ENCODE measurements at places on chromosomes 3 and 15.

- DNase-seq: no peak
These were observed 116.5 kb upstream of the FAM174B start for GRCh38 chr15:92772061-92772460.

- no peak for DNase-seq
These were observed 78.3 kb upstream of the C15orf39 start for GRCh38 chr15:75123395-75123794.

DNA sequence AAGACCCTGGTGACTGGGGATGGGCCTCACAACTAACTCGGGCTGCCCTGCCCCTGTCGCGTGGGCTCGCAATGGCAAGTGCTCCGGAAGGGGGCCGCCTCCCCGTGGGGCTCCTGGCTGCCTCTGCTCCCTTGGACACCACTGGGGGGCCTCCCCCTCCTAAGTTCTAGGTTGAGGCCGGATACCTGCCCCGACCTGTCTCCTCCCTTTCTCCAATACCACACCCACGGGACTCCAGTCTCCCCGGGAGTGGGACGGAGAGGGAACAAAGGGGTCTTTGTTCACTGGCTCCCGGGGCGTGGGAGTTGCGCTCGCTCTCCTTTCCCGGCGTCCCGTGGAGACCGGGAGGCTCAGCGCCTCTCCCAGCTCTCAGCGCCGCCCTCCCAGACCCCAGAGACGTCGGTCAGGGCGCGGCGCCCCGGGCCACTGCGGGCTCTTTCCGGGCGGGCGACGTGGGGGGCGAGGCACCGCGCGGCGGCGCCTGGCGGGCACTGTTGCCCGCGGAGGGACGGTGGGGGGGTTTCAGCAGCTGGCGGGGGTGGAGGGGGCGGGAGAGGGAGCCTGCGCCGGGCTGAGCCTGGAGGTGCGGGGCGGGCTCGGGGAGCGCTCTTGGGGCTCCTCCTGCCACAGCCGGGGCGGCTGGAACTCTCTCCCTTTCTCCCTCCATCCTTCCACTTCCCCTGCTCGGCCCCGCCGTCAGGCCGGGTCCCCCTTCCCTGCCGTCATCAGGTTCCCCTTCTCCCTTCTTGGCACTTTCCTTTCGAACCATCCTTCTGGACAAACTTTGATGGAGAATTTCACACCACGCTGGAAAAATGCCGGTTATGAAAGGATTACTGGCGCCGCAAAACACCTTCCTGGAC, at the start of gene KCNH8:
KCNH8 (plus strand) TSS at position 606 of the 863 bp plus-strand sequence; CDS start at position 816, 210 bp downstream.
- no peak for DNase-seq

- no peak for DNase-seq
These were observed 252.2 kb downstream of the SHQ1 start for GRCh38 chr3:72595927-72596610.

DNA sequence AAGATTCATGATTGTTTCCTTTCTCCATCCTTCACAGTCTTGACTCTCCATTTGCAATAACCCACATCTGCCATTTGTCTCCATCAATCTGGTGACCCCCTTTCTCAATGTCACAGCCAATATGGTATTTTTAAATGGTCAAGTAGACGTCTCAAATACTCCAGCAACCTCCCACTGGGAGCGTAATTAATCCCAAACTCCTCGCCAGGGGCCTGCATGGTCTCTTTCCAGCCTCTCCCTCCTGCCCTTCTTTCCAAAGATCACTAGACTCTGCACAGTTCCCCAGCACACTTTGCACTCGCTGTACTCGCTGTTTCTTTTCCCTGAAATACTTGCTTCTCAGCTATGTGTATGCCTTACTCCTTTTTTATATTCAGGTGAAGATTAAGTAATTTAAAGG, 115.3 kb downstream of the PLCH1 start:
- no peak for DNase-seq

DNA sequence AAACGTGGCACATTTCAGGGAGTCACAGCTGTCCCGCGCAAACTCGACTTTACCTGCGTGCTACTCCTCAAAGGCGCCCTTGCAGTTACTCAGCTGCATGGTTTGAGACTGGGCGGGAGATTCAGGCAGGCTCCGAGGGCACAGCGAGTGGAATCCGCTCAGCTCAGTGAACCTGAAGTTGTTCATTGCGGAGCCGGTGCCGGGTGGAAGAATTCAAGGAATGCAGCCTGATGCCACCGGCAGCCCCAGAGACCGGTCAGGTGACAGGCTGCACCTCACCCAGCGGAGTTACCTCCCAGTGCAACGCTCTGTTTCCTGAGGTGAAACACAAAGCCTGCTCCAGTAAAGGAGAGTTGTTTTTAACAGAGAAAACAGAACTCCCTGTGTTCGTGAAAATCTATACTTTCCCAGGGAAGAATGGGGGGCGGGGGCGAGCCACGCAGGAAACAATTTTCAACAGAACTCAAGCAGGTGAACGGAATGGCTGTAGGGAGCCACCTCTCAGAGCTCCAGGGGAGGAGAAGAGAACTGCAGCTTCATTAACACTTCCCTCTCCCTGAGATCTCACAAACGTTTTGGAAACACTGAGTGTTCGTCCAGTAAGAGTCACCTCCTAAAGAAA, 3.8 kb downstream of the VEPH1 start:
- no peak for DNase-seq

DNA sequence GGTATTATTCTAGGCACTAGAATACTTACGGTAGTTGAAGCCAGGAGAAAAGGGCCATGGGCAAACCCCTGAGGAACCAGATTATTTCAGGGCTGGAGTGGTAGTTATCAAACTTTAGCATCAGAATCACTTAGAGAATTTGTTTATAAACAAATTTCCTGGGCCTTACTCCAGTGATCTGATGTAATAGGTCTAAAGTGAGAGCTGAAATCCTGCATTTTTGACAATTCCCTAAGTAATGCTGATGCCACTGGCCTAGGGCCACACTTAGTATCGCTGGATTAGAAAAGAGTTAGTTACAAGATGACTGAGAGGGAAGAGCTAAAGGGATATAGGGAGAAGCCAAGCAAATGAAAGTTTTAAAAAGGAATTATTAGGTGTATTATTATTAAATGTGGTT, 412.5 kb upstream of the THRB start:
- no peak for DNase-seq

- peak; percentile 57 for DNase-seq
These were observed 195.4 kb downstream of the OPA1 start for GRCh38 chr3:193788189-193788991.

GRCh38 chr3:122100591-122101463, 45.7 kb downstream of the CD86 start:
- no peak for DNase-seq

DNA sequence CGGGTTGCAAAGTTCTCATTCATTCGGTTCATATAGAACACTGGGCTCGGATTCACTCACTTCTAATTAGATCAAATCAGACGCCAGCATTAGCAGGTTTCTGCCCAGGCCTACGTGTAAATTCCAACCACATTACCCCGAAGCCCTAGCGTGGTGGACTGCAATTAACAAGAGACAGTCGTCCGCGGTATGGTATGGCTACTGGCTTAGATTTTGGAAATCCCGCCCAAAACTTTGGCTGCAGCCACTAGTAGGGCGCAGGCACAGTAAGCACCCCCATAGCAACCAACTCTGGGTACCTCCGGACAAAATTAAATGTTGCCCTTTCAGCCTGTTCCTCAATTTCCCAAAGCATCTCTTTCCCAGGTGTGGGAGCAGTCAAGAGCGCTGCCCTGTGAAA, 771 bp downstream of the RARRES1 start:
- no peak for DNase-seq

GRCh38 chr15:39774688-39775267, 7.9 kb downstream of the FSIP1 start:
- peak; percentile 31 for DNase-seq

DNA sequence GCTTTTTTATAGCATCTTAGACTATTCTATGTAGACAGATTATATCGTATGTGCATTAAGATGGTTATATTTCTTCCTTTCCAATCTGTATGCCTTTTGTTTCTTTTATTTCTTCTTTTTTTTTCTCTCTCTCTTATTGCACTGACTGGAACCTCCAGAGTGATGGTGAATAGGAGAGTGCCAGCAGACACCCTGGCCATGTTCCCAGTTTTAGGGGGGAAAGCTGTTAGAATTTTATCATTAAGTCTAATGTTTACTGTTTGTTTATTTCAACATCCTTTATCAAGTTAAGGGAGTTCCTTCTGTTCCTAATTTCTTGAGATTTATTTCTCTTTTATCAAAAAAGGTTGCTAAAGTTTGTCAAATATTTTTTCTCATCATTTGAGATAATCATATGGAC, 116.6 kb upstream of the LRTM1 start:
- DNase-seq: no peak

DNA sequence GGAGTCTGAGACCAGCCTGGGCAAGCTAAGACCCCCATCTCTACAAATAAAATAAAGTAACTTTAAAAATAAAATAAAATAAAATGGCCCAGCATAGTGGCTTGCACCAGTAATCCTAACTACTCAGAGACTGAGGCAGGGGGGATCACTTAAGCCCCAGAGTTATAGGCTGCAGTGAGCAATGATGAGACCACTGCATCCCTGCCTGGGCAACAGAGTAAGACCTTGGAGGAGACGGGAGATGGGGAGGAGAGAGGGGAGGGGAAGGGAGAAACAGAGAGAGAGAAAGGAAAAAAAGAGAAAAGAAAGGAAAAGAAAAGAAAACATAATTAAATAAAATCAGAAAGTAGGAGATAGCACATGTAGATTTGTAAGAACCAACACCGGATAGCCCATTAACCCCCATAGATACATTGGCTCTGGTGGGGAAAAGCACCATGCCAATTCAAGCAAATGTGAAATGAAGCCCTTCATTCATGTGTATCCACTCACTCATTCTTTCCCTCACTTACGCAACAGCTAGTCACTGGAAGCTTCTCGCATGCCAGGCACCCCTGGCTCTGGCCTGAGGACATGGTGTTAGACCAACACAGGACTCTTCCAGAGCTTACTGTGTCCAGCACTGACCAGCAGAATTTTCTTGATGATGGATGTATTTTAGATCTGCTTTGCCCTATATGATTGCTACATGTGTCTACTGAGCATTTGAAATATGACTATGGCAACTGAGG, 183.2 kb downstream of the MAGI1 start:
- DNase-seq: no peak

DNA sequence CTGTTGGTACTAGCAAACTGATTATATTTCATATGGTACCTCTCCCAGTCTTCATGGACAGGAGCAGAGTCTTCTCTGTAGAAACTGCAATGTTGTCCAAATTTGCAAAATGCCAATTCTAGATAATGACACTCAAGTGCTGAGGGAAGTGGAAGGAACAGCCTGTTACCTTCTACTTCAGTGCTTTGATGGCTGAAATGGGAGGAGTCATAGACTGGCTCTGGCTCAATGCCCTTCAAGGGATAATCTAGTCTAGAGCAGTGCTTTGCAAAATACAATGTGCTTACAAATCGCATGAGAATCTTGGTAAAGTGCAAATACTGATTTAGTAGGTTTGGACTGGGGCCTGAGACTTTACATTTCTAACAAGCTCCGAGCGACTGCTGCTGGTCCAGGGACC, 51.7 kb upstream of the ACP3 start:
- no peak for DNase-seq

GRCh38 chr3:24161841-24162240, 216.8 kb downstream of the NR1D2 start:
- DNase-seq: no peak

- DNase-seq: no peak
These were observed 19.0 kb upstream of the ACOX2 start for GRCh38 chr3:58556001-58556400.

- DNase-seq: no peak
These were observed 67.0 kb upstream of the TPM1 start for GRCh38 chr15:62975515-62975914.

GRCh38 chr3:16842272-16843270, 42.2 kb upstream of the PLCL2 start:
- DNase-seq: peak; percentile 61

- DNase-seq: no peak
These were observed 8.1 kb downstream of the PGBD4 start for GRCh38 chr15:34109797-34110663.

- no peak for DNase-seq
These were observed 7.9 kb downstream of the FAM162A start for GRCh38 chr3:122391681-122392446.

DNA sequence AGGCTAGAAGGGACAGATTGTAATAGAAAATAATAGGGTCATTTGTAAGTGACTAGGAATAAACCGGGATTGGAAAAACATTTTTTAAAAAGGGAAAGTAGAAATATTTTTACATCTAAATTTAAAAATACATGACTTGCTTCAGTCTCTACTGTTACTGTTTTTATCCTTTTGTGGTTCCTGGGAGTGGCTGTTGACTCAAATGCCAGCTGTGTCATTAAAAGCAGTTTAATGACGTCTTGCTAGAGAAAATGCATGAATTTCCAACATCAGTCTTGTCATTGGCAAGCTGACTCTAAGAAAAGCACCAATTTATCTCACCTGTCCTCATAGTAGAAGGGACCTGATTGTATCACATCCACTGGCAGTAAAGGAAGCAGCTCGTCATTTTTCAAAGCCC, 16.7 kb upstream of the LCMT2 start:
- no peak for DNase-seq

GRCh38 chr15:92805080-92805690, 94.9 kb upstream of the CHD2 start:
- DNase-seq: no peak

DNA sequence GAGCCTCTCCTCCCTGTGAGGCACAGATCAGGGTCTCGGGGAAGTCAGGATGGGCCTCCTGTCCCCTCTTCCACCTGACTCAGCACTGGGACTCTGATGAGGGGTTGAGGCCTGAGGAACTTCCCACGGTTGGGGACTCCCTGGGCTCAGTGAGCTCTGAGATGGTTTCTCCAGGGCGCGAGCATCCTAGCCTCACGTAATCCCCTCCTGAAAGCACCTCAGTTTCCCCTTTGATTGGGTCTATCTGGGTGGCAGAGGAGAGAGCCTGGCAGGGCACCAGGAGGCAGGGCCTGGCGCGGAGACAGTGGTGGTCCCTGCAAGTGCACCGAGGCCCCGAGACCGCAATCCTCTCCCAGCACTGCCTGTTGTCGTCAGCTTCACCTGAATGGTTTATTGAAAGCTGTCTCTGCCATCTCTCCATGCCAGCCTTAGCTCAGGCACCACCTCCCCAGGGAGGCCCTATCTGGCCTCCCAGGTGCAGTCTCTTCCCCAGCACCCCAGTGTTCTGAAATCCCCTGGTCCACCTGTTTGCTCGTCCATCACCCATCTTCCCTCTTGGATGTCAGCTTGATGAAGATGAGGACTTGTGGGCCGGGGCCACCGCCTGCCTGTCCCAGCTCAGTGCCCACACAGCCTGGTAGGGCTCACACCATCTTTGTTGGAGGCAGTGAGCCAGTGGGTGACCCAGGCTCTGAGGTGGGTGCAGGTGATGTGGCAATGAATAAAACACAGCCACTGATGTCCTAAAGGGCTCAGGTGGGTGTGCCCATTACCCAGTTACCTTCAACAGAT, 52.2 kb upstream of the PCSK6 start:
- no peak for DNase-seq
